ENCODE measurements at places on chromosomes 5 and 9. TPM values are rescaled to one million over a fixed set of nuclear protein-coding genes. Genes with fewer than 3 reads are reported as not detected.

The SLC34A1 gene
- polyA plus RNA-seq, result not detected

The HTR1A gene
- polyA plus RNA-seq, result not detected

The SLC34A3 gene
- not detected for polyA plus RNA-seq

The LVRN gene
- 8.4 TPM for polyA plus RNA-seq

The ZDHHC11B gene
- polyA plus RNA-seq, result 0.46 TPM

The SPINK13 gene
- polyA plus RNA-seq, result not detected

The UBE2QL1 gene
- 0.22 TPM for polyA plus RNA-seq

The PCDHB8 gene
- polyA plus RNA-seq, result 0.19 TPM

The KIF4B gene
- not detected for polyA plus RNA-seq

The MARCHF11 gene
- not detected for polyA plus RNA-seq
